Transverse colon (tissue), 4 donors: ENCODE measurements at places on chromosomes 6 and 20.

DNA sequence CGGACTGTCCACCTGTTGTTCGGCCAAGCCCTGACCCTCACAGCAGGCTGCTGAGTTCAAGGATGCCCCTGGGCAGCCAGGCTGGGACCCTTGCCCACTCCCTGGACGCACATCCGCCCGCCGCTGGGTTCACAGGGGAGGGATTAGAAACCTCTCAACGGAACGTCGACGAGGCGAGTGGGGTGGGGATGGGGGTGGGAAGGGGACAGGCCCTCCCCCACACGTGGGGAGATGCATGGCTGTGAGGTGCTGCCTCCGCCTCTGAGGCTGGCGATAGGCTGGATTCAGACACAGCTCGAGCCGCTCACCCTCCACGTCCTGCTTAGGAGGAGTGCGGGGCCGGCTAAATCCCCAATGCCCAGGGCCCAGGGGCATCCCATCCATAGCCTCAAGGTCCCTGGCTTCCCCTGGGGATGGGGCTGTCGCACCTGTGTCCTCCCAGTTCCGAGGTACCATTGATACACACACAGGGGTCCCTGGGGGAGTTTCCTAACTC lies 90.6 kb upstream of the BHLHE23 start:
- no peak overlapping the region for H3K4me3 ChIP-seq
- no peaks in the 10 kb centered on the region for H3K36me3 ChIP-seq
- peaks cover 67% of the 10 kb centered on the region for H3K27me3 ChIP-seq
- peak; percentile 3 for DNase-seq
- no peak overlapping the region for H3K27ac ChIP-seq

GRCh38 chr6:170308761-170309160 lies 2.2 kb downstream of the FAM120B start:
- H3K27me3 ChIP-seq: no peaks in the 10 kb centered on the region
- no peak overlapping the region for H3K27ac ChIP-seq
- H3K4me3 ChIP-seq: no peak overlapping the region
- no peaks in the 10 kb centered on the region for H3K36me3 ChIP-seq
- H3K4me1 ChIP-seq: peaks cover 48% of the 10 kb centered on the region

DNA sequence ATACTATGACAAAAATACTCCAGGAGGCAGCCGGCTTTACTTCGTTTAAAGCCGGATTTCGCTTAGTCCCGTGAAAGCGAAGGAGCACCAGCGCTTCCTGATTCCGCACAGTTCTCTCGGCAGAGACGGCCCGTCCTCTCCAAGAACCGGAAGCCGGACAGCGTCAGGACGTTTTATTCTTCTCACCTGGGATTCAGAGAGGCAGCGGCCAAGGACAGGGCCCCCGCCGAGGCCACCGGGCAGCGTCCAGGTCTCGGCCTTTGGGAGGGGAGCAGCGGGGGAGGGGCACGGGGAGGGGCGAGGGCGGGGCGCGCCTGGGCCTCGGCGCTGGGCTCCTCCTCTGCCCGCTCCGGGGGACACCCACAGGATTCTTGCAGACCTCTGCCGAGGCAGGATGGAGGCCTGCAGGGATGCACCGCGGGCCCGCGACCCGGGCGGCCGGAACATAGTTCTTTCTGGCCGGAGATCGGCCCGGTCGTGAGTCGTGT lies 2.8 kb upstream of the DIDO1 start:
- H3K36me3 ChIP-seq: no peaks in the 10 kb centered on the region
- H3K4me3 ChIP-seq: peak overlapping the region; percentile 46
- no peaks in the 10 kb centered on the region for H3K27me3 ChIP-seq
- DNase-seq: peak; percentile 81

DNA sequence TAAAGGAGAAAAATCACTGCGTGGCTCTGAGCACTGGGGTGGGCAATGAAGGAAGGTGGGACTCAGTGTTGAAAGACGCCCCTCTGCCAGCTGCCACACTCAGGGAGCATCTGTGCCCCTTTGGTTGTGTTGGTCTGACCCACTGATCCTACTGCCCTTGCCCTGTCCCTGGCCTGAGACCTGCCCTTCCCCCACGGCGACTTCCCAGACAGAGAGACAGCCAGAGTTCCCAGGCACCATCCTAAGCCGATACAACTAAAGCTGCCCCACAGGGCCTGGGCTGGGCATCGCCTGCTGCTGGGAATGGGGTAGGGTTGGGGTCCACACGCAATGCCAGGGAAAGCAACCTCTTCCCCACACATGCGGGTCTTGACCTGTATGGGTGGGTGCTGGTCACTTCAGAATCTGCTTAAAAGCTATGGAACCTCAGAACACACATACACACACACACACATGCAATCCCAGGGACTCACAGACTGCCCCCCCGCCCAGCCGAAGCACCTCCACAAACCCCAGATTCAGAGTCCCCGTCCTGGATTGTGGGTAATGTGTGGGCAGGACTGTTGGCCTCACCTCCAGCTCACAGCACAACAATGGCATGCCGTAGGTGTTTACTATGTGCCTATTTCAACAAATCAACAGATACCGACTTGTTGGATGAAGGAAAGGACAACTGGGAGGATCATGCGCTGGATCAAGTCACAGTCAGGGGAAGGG lies 10.9 kb upstream of the SPDEF start:
- H3K4me1 ChIP-seq: no peaks in the 10 kb centered on the region
- H3K4me3 ChIP-seq: no peak overlapping the region
- DNase-seq: no peak
- no peak overlapping the region for H3K27ac ChIP-seq
- no peaks in the 10 kb centered on the region for H3K36me3 ChIP-seq

DNA sequence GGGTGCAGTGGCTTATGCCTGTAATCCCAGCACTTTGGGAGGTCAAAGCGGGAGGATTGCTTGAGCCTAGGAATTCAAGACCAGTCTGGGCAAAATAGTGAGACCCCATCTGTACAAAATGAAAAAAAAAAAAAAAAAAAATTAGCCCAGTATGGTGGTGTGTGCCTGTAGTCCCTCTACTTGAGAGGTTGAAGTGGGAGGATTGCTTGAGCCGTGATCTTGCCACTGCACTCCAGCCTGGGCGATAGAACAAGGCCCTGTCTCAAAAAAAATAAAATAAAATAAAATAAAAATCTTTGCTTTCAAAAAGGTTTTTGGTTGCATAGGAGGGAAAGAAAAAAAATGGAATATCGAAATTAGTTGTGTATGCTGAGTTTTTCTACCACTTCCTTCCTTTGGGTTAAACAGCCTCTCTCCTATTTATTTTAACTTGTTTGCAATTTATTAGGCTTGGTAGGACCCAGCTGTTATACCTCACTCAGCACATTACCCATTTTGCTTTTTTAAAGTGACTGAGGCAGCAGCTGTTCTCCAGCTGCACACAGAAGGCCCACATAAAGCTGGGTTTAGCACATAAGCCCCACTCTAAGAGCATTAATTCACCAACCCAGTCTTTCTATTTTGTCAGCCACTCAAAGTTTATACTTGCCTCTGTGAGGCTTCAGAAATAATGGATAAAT lies 152.3 kb downstream of the ZFAND3 start:
- no peak for DNase-seq
- no peak overlapping the region for H3K4me3 ChIP-seq
- H3K27ac ChIP-seq: no peak overlapping the region
- no peaks in the 10 kb centered on the region for H3K27me3 ChIP-seq

- DNase-seq: no peak
- H3K27ac ChIP-seq: no peak overlapping the region
- H3K4me3 ChIP-seq: no peak overlapping the region
- H3K27me3 ChIP-seq: no peaks in the 10 kb centered on the region
Observed at GRCh38 chr6:72825315-72825911, 203.5 kb downstream of the KCNQ5 start.

- no peak overlapping the region for H3K27ac ChIP-seq
- H3K27me3 ChIP-seq: no peaks in the 10 kb centered on the region
- no peaks in the 10 kb centered on the region for H3K36me3 ChIP-seq
- no peak overlapping the region for H3K4me3 ChIP-seq
Observed at GRCh38 chr6:135113860-135114259, 59.2 kb upstream of the HBS1L start.

DNA sequence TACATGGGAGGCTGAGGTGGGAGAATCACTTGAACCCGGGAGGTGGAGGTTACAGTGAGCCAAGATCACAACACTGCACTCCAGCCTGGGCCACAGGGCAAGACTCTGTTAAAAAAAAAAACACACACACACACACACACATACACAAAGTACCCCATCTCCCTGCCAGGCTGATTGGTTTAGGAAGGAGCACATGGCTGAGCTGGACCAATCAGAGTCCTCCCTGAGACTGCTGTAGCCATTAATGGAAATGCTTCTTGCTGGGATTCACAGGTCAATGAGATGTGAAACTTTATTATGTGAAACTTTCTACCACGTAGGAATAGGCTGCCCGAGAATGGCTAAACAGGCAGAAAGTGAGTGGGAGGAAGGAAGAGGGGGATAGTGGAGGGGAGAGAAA lies 2.9 kb downstream of the TREM1 start:
- H3K27ac ChIP-seq: no peak overlapping the region
- H3K27me3 ChIP-seq: peaks cover 4% of the 10 kb centered on the region
- DNase-seq: no peak

- H3K36me3 ChIP-seq: no peaks in the 10 kb centered on the region
- DNase-seq: no peak
- no peaks in the 10 kb centered on the region for H3K27me3 ChIP-seq
- no peaks in the 10 kb centered on the region for H3K4me1 ChIP-seq
Observed at GRCh38 chr6:151959086-151959485, 151.6 kb downstream of the ESR1 start.

DNA sequence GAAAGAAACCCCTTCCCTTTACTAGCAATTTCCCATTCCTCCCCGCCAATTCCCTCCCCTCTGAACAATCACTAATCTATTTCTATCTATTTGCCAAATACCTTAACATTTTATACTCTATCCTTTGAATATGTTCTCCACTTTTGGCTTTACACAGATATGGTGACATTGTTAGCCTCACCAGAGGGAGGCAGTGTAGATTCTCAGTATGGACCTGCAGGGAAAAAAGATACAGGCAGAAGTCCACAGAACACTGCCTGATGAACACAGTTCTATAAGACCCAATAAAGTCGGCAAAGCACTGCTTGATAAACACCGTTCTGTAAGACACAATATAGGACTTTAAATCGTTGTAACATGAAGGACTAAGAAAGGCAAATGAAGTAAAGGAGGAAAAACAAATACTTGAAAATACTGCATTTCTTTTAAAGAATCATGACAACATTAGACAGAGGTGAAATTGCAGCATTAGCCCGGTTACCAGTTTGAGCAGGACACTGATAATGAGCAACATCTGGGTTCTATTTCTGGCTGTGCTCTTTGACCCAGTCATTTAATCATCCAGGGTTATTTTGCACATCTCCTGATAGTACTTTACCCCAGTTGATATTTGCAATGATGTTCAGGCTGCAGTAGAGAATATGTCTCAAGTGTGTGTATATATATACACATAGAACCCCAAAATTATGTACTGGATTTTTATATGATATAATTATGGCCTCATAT lies 296.8 kb downstream of the UTRN start:
- no peak overlapping the region for H3K27ac ChIP-seq
- DNase-seq: no peak
- H3K27me3 ChIP-seq: no peaks in the 10 kb centered on the region
- H3K4me1 ChIP-seq: peaks cover 7% of the 10 kb centered on the region
- no peak overlapping the region for H3K4me3 ChIP-seq

DNA sequence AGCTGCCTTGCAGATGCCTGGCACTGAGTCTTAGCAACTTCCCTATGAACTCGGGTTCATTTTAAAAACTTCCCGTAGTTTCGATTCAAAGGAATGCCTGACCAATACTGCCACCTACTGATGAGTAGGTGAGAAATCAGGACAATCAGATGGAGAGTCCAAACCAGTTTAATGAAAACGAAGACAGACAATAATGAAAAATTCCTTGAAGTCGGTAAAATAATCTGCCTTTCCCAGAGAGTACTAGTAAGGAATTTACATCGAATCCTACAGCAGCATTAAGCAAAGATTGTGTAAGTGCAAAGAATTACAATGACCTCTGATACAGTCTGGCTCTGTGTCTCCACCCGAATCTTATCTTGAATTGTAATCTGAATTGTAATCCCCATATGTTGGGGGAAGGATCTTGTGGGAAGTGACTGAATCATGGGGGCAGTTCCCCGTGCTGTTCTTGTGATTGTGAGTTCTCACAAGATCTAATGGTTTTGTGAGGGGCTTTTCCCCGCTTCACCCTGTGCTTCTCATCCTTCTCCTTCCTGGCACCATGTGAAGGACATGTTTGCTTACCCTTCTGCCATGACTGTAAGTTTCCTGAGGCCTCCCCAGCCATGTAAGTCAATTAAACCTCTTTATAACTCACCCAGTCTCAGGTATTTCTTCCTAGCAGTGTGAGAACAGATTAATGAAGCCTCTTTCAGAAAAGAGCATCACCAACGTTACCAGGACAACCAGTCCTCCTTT lies 134.4 kb downstream of the ARHGAP18 start:
- H3K27me3 ChIP-seq: no peaks in the 10 kb centered on the region
- no peak overlapping the region for H3K27ac ChIP-seq
- no peaks in the 10 kb centered on the region for H3K4me1 ChIP-seq
- no peak overlapping the region for H3K4me3 ChIP-seq
- DNase-seq: no peak

DNA sequence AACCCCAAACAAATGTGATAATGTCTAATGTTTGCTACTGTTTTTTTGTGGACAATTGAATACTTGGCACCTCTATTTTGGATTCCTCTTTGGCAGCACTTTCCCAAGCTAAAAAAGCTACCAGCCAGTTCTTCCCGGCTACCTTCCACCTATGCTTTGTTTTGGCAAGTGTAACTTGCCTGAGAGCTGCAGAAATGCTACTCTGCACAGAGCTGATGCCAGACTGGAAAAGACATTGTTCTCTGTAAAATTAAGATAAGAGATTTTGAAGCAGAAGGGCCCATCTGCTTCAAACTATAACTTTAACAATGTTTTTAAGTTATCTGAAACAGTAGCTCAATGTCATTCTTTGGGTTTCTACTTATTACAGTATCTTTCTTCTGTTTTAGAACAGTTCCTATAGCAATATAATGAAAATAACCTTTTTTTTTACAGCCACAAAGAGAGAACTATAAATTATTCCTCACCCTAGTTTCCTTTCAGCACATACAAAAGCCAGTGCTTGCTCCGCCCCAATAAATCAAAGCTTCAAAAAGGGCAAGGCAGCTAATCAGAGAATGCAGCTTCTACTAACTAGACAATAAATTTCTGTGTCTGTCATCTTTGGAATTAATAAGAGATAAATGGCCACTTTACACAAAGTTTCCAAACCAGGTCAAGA lies 183.1 kb downstream of the UBE3D start:
- H3K4me3 ChIP-seq: no peak overlapping the region
- H3K27ac ChIP-seq: no peak overlapping the region
- no peak for DNase-seq
- no peaks in the 10 kb centered on the region for H3K4me1 ChIP-seq
- H3K36me3 ChIP-seq: no peaks in the 10 kb centered on the region
- peaks cover 28% of the 10 kb centered on the region for H3K27me3 ChIP-seq
